SK-N-SH (cell line): ENCODE measurements at places on chromosomes 6 and 20.

- DNase-seq, result no peak
Observed at GRCh38 chr6:69913361-69913760, 47.0 kb downstream of the COL19A1 start.

DNA sequence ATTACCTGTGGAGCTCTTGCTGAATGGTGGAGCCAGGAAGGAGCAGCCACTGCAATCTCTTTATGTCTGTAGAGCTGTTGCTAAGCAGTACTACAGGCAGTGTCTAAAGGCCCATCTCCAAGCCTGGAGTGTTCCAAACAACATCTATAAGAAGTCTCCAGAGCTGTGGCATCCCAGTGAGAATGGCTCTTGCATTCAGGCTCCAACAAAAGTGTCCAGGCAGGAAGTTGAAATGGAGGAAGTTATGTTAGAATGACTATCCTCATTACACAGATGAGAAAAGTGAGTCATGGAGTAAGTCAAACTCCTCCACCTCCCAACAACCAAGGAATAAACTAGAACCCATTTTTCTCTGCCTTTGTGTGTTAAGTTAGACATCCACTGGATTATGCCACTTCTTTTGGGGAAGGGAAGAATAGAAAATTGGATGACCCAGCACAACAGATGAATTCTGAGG is 288.5 kb upstream of the STXBP5 start:
- no peak for DNase-seq

DNA sequence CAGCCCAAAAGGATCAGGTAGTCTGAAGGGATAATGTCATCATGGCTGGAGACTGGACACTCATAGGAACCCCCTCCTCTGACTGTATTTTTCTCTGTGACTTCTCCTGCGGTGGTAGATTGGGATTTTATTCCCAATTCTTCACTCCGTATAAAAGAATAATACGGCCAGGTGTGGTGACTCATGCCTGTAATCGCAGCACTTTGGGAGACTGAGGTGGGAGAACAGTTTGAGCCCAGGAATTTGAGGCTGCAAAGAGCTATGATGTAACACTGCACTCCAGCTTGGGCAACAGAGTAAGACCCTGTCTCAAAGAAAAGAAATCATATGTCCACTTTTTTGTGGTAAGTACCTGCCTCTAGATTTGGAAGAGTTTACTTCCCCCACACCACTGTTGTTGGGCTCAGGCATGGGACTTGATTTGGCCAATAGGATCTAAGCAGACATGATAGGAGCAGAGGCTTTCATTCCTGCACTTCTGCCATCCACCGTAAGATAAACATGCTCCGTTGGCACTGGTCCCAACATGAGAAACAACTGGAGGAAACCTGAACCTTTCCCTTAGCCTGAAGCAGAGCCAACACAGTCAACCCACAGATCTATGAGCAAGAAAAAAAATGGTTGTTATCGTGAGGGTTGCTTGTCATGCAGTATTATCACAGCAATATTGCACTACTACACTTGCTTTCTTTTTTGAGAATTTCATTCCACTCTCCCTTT is 82.0 kb downstream of the JPH2 start:
- peak; percentile 52 for DNase-seq

GRCh38 chr6:75422024-75422639 is 71.5 kb downstream of the FILIP1 start:
- DNase-seq, result no peak

DNA sequence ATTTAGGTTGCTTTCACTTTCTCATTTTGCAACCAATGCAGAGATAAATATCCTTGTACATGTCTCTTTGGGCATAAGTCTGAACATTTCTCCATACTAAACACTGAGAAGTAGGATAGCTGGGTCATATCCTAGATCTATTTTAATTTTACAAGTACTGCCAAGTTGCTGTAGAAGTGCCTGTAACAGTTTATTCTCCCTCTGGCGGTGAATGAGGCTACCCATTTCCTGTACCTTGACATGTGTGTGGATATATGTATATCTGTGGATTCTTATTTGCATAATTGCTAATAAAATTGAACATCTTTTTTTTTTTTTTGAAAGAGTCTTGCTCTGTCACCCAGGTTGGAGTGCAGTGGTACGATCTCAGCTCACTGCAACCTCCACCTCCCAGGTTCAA is 48.0 kb upstream of the PNRC1 start:
- no peak for DNase-seq

GRCh38 chr20:57124800-57125517 is 141.5 kb downstream of the BMP7 start:
- no peak for DNase-seq

GRCh38 chr6:112408522-112408921 is 61.4 kb downstream of the RFPL4B start:
- no peak for DNase-seq
